ENCODE measurements at places on chromosomes 5 and 9. TPM values are rescaled to one million over a fixed set of nuclear protein-coding genes. Genes with fewer than 3 reads are reported as not detected.

The SVEP1 gene
- total RNA-seq, result 1.4 TPM

The ALDH7A1 gene
- 79.7 TPM for total RNA-seq

The BARX1 gene
- total RNA-seq, result 12.9 TPM

The INSYN2B gene
- 0.27 TPM for total RNA-seq

The ADRB2 gene
- 0.92 TPM for total RNA-seq

The KLF9 gene
- 4.2 TPM for total RNA-seq

The INIP gene
- 14.7 TPM for total RNA-seq

The TRMO gene
- total RNA-seq, result 13.5 TPM

The CARD6 gene
- total RNA-seq, result 3.1 TPM

The IL4 gene
- not detected for total RNA-seq

The C7 gene
- not detected for total RNA-seq

The OR1Q1 gene
- not detected for total RNA-seq

The SLC4A9 gene
- total RNA-seq, result not detected

The TICAM2 gene
- 1.6 TPM for total RNA-seq

The RASGEF1C gene
- total RNA-seq, result 0.23 TPM
